NCI-H2107 (cell line): ENCODE measurements at places on chromosomes 5 and 9.
A peak's percentile ranks its signal among the peaks of the same experiment; 100 is the strongest.

GRCh38 chr9:2015581-2016407 lies 647 bp downstream of the SMARCA2 start:
- DNase-seq, result no peak

DNA sequence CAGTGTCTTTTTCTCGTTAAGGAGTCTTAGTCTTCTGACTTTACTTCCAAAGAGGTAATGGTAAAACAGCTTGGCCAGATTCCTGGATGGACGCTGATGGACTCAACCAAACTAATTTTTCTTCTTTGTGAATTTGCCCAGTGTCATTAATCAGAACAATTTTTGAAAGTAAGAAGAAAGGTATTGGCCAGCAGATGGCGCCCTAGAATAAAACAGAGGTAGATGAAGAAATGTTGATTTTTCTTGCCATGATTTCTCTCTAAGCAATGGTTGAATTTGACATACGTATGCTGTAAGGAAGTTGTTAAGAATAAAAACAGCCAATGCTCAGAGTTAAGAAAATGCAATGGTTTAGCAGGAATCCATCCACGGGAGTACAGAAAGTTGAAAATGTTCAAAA lies 500.0 kb downstream of the DIRAS2 start:
- DNase-seq, result peak; percentile 19

GRCh38 chr5:73189871-73190376 lies 16.9 kb downstream of the TMEM174 start:
- no peak for DNase-seq

- DNase-seq, result no peak
Observed at GRCh38 chr9:98135558-98135934, 16.5 kb upstream of the TRIM14 start.

DNA sequence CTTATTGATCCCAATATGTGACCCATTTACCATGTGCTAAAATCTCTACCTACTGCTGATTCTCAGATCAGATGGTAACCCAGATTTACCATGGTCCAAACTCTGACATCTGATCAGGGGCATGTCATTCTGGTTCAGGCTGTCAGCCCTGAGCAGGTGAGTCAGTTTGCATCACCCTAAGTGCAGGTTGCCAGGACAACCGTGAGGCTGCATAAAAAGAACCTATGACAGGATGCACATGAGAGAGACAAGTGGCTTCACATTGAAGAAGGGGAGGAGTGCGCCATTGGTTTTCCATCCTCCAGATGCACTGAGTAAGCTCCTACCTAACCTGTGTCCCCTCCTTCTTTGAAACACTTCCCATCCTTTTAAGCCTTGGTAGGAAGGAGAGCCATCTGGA lies 801 bp upstream of the PRSS3 start:
- peak; percentile 39 for DNase-seq

- no peak for DNase-seq
Observed at GRCh38 chr5:73338256-73339050, 110.1 kb downstream of the FOXD1 start.

DNA sequence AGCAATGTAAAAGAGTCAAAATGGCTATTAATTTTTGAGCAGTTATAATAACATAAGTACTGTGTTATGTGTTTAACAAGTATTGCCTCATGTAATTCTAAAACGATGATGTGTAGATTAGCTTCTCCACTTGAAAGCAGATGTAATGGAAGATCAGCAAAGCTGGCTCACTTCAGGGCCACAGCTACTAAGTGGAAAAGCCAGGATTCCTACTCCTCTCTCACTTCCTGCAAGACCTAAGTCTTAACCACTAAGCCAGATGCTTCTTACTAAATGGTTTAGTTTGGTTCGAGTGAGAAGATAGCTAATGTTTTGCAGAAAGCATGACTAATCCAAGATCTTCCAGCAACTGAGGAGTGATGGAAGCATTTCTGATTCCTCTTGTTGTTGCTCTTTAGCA lies 15.7 kb upstream of the TNC start:
- no peak for DNase-seq

GRCh38 chr9:92563116-92564100 lies 27.6 kb upstream of the ECM2 start:
- DNase-seq, result no peak

DNA sequence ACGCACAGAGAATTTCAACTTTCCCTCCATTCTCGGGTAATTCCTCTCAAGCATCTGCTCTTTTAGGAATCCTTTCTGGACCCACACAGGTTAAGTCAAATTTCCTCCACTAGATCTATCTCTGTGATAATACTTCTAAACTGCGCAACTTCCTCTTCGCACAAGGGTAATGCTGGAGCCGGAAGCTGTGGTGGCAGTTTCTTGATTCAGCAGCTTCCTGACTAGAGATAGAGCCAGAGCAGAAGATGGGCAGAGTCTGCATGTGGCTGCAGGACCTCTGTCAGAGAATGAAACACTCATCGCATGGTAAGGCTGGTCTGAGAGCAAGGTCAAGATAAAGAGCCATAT lies 11.1 kb upstream of the CDC42SE2 start:
- DNase-seq, result no peak

DNA sequence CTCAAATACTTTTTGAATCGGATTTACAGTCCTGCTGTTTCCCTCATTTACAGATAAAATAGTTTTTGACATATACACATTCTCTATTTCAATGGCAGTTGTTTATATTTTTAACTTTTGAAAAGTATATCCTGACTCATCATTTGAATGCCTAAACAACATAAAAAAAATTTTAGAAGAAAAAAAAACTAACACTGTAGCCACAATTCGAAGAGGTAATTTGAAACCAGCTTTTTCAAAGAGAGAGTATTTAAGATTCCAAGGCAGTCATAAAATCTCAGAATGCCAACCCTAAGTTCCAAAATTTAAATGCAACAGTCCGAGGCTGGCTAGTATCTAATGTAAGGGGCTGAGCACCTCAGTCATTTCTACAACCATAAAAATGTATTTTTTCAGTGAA lies 626.8 kb downstream of the DNAH5 start:
- DNase-seq, result no peak

DNA sequence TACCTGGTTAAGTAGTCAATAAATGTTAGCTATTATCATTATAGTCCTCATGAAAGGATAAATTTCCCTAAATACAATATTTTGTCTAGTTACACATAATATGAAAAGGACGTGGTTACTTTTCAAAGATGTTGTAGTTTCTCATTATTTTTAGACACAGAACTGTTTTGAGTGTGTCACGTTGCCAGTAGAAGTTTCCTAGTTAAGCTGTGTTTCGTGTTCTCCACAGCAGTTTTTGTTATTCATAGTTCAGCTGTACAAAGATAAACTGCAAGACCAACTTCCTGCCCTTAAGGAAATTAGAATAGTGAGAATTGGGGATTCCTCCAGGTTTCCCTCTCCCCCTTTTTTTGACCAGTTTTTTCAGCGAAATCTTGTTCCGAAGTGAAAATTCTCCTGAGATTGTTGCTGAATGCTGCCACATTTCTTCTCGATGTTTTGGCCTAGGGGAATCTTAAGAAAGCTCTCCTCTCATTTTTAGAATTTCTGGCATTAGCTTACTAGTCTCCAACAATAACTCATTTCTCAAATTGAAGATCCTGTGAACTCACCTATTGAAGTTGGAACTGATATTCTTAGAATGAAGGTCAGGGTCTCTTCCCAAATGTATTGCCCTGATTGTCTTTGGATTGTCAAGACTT lies 176.1 kb downstream of the PAM start:
- no peak for DNase-seq

DNA sequence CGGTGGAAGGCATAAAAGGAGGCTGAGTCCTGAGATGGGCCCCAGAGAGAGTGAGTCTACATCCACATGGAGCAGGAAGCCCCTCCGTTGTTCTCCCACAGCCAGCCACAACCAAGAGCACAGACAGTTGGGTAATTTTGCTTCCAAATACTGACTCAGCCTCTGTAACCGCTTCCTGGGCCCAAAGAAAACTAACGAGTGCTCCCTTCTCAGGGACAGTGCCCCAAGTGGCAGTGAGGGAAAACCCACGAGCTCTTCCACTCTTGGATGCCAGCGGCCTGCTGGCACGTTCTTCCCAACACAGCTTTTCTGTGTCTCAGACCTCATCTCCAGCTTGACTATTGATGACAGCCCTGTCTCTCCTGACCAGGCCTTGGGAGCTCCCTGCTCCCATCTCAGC lies 207.6 kb downstream of the FSTL4 start:
- DNase-seq, result no peak

DNA sequence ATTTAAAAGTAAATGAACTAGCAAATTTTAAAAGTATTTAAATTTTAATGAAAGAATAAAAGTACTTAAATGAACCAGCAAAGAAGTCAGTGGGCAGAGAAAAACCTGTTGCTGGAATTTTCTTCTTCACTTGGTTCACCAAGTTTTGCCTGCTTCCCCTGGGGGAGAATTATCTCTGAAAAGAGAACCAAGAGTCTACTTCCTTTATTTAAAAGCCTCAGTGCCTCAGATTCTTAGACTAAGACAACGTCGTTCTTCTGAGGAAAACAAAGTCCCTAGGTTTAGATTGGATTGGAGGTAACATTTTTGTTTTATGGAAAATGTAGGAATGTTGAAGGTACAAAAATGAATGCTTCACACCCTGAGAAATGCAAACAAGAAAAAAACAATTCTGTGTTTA lies 7.4 kb upstream of the KLF4 start:
- DNase-seq, result no peak
